ENCODE measurements at places on chromosomes 2 and 18. TPM values are rescaled to one million over a fixed set of nuclear protein-coding genes. Genes with fewer than 3 reads are reported as not detected.

GRCh38 chr18:26863921-26864497 is 1.5 kb downstream of the AQP4 start:
- peak; percentile 62 for DNase-seq

- DNase-seq = no peak
Observed at GRCh38 chr2:152390837-152391236, 55.9 kb downstream of the FMNL2 start.

VIT gene
- 0.32 TPM for total RNA-seq

GRCh38 chr2:190547886-190548285 is 13.4 kb upstream of the NEMP2 start:
- DNase-seq = no peak

PRKAG3 gene
- total RNA-seq = not detected

- no peak for DNase-seq
Observed at GRCh38 chr2:144364944-144365738, 154.8 kb downstream of the ZEB2 start.

SLC19A3 gene
- 31.8 TPM for total RNA-seq

TUBB8B gene
- 0.38 TPM for total RNA-seq

TSGA10 gene
- 7.6 TPM for total RNA-seq

DNA sequence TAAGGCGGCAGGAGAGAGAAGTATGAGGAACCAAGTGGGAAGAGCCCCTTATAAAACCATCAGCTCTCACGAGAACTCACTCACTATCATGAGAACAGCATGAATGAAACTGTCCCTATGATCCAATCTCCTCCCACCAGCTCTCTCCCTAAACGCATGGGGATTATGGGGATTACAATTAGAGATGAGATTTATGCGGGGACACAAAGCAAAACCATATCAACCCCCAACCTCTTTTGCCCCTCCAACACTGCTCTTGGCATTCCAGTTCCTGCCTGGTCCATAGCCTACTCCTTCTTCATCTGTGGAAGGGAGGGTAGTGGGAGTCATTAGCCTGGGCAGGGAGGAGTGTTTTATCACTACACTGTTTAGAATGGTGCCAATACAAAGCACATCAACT is 1.4 kb upstream of the EHD3 start:
- no peak for DNase-seq

PDE1A gene
- 6.3 TPM for total RNA-seq

DLX2 gene
- not detected for total RNA-seq

- DNase-seq = no peak
Observed at GRCh38 chr2:77144772-77145171, 377.4 kb downstream of the LRRTM4 start.

- DNase-seq = no peak
Observed at GRCh38 chr18:73827801-73828200, 319.8 kb downstream of the FBXO15 start.

- peak; percentile 31 for DNase-seq
Observed at GRCh38 chr2:71001981-71002570, 7.4 kb upstream of the TEX261 start.

- DNase-seq = peak; percentile 71
Observed at GRCh38 chr2:46335391-46336282, 38.4 kb downstream of the EPAS1 start.

DNA sequence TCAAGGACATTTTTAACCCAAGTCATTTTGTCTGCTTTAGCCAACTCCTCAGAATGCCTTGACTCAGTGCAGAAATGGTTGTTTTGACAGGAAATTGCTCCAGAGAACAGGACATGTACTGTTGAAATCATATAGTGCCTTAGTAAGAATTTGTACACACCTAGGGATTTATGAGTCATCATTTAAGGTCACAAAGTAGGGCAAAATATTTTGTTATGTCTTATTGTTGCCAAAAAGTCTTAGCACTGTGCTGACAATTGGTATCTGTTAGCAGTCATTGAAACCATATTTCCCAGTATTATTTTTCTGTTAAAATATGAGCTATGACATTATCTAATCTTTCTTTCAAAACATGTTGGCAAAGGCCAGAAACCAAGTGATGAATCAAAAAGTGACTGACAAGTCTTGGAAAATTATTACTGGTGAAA is 104.5 kb downstream of the OSBPL6 start:
- DNase-seq = no peak

DNA sequence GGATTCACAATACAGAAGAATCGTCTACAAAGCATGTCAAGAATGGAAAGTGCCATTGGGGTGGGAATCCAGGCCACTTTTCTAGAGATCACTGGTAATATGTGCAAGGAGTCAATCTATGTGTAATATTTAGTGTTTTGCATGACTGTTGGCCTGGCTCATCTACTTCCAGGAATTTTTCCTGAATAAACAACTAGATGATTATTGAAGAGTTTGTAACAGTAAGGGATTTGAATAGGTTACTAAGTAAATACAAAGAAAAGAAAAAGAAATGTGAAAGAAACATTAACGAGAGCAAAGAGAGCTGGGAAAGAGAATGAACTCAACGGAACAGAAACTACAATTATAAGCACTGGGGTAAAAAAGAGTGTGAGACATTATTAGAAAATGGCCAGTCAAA is 406.0 kb downstream of the TGIF1 start:
- DNase-seq = no peak

MEP1B gene
- total RNA-seq = not detected

GRCh38 chr2:212941361-212941760 is 210.1 kb downstream of the IKZF2 start:
- no peak for DNase-seq

- no peak for DNase-seq
Observed at GRCh38 chr2:118763797-118764196, 83.7 kb downstream of the EN1 start.

- DNase-seq = no peak
Observed at GRCh38 chr2:208757364-208757763, 350.8 kb downstream of the PTH2R start.

GRCh38 chr2:38417745-38418689 is 40.9 kb upstream of the ATL2 start:
- DNase-seq = no peak

DNA sequence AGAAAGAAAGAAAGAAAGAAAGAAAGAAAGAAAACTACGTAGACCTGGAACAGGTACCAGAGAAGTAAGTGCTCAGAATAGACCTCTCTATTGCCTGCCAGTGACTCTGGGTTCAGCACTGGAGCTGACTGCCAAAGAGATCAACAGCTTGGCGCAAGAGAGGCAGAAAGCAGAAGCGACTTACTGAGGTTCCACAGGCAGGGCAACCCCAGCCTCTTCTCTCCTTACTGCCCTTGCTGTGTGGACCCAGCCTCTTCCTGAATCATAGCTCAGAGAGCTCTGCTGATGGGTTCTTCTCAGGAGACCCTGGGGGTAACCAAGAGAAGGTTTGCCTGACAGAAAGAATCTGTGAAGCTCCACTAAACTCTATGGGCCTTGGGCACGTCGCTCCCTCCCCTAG is 7.1 kb downstream of the CAPN13 start:
- no peak for DNase-seq

- peak; percentile 68 for DNase-seq
Observed at GRCh38 chr18:39841482-39842365, 2113.3 kb upstream of the PIK3C3 start.

DNA sequence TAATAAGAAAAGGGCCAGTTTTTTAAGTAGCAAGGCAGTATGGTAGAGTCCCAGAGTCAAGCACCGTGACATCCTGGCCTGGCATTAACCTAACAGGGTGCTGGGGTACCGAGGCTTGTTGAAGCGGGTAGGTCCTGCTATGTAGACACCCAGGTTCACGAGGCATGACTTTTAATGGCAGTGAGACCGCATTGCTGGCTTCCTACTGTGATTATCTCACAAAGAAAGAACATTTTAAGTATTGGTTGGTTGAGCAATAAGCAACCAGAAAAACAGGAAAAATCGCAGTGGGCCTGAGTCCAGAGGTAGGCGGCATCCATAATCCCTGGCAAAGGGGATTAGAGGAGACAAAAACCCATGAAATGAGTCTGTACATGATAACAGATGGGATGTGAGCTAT is 927.9 kb upstream of the ACVR2A start:
- no peak for DNase-seq

DNA sequence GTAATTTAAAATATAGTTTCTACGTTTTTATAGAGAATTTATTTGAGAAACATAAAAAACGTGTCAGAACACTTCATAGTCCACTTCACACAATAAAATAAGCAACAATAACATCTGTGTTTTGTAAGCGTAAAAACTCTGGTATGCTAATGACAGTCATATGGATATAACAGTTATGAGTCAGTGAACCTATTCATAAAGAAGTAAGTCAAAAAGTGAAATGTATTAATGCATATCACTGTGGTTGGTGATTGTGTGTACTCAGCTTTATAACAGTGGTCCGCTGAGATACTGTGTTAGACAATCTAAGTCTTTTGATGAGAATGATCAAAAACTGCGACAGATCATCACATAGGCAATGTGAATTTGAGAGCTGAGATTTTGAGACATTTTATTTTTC is 153.2 kb downstream of the WDR7 start:
- no peak for DNase-seq

DNA sequence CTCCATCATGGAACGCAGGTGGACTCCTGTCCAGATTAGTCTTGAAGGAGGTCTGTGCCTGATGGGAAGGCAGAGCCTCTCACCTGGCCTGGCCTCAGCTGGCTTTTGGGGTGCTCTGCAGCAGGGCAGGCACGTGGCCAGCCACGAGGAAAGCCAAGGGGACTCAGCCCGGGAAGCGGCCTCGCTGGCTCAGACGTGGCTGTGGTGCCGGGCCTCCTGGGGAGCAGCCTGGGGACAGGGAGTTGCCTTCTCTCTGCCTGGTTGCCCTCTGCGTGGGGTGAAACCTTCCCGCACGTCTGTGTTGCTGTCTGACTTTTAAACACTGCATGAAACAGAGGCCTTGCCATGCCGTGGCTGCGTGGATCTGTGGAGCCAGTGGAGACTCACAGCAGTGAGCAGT is 45.0 kb downstream of the RTP5 start:
- peak; percentile 55 for DNase-seq

DNA sequence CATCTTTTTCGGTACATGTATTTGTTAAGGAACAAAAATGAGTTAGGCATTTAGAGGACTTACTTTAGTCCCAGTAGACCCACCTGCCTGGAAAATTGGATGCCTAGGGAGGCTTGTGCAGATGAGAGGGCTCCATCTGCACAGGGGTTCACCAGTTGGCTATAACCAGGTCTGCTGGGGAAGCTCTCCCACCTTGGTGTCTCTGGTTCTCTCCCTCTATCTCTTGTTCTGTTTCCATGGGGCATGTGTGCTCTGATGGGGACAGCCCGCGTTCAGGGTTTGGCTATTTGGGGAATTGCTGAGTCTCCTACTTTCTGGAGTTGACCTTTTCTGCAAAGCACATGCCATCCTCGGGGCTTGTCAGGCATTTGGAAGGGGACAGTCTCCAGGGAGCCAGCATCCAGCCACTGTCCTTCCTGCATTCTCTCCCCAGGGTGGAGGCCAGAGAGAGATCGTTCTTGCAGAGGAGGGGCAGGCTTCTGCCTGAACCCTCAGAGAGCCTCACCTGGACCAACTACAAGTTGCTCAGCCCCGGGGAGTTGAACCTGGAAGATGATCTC is 157.3 kb downstream of the KLHL29 start:
- no peak for DNase-seq

- no peak for DNase-seq
Observed at GRCh38 chr2:20914771-20915170, 91.9 kb upstream of the LDAH start.

- no peak for DNase-seq
Observed at GRCh38 chr2:180570864-180571263, 409.5 kb upstream of the UBE2E3 start.

DNA sequence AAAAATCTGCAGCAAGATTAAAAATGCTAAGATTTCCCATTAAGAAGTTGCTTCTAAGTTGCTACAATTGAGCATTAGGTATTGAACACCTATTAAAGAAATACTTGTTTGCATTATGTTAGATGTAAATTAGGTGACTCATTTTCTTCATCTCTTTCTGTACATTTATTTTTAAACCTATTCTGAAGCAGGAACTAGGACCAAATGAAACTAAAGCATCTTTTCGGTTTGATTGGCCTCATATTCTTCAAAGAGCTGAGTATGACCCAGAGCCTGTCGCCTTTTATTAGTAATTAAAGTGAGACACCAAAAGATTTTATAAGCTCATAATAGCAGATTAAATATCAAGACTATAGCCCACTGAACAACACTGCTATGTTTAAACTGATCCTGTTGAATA is 83.4 kb upstream of the ZEB2 start:
- no peak for DNase-seq

GRCh38 chr2:101688261-101688660 is 9.2 kb upstream of the MAP4K4 start:
- DNase-seq = no peak

CAMKMT gene
- 10.5 TPM for total RNA-seq

CPLX4 gene
- total RNA-seq = not detected

SPP2 gene
- not detected for total RNA-seq

SERPINE2 gene
- total RNA-seq = 7.3 TPM

DNA sequence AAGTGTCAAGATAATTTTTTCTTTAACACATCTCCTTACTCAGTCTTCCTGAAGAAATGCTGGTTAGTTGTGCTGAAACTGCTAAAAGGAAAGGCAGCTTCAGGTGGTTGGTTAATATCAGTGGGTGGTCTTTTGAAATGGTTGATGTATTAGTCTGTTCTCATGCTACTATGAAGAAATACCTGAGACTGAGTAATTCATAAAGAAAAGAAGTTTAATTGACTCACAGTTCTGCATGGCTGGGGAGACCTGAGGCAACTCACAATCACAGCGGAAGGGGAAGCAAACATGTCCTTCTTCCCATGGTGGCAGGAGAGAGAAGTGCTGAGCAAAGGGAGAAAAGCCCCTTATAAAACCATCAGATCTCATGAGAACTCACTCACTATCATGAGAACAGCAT is 125.9 kb upstream of the CYRIA start:
- DNase-seq = no peak

All from upper lobe of right lung (tissue), 1 donor.